Activated naive CD8-positive, alpha-beta T cell treated with anti-CD3 and anti-CD28 coated beads, Interleukin-2, amount 50 U/mL, for 16 hours (primary cell): ENCODE measurements at places on chromosomes 13 and 19.

DNA sequence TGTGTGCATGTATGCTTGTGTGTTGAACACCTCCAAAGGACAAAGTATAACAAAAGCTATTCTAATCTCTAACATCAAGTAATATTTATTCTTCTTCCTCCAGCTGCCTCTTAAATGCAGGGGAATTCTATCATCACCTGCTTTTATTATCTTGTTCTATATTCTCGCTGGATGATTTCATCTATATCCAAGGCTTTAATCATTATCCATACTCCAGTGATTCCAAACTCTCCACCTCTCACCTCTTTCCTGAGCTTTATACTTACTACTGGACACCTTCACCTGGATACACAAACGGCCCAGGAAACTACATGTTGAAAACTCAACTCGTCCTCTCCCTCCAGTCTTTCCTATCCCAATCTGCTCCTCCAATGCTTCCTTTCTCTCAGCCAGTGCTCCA is 418.6 kb downstream of the KLF5 start:
- DNase-seq = no peak

GRCh38 chr13:112448621-112449544 is 72.7 kb downstream of the SPACA7 start:
- no peak for DNase-seq

DNA sequence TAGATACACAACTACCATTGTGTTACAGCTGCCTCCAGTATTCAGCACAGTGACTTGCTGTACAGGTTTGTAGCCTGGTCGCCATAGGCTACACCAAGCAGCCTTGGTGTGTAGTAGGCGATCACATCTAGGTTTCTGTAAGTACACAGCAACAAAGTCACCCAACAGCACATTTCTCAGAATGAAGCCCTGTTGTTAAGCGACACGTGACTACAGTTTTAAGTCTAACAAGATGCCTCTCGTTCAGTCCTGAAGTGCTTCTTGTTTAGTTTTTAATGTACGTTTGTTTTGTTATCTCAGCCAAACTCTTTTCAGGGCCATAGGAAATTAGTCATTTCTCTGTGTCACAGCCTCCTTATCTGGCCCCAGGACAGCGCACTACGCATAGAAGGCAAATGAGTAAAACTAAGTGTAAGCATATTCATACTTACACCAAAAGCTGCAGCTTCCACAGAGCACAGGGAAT is 50.0 kb upstream of the GPR183 start:
- DNase-seq = no peak

DNA sequence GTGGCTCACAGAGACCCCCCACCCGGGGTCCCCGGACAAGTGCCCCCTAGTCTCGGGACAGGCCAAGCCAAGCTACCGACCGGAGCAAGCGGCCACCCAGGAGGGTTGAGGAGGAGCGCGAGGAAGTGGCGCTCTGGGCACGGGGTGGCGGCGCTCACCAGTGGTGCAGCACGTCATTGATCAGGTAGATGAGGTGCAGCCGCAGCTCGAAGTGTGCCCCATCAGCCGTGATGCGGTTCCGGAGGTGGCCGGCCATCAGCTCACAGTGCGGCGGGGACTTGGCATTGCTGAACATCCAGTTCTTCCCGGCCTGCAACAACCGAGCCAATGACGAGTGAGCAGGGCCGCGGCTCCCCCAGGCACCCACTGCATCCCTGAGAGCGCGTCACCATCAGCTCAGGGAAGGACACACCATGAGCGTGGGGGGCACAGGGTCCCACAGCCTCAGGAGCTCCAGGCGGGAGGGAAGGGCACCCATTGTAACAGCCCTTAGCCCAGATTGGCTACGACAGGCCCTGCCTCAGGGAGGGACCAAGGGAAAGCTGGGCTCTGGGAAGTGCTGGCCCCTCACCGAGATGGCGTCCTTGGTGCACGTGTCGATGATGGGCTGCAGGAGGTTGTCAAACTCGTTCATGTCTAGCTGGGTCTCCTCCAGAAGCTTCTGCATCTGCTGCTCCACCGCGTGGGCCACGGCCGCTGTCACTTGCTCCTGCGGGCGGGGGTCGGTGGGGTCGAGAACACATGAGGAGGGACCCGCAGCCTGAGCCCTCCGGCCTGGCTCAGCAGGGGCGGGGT is 9.6 kb downstream of the CHERP start:
- DNase-seq = no peak

GRCh38 chr13:30991184-30991583 is 58.7 kb downstream of the TEX26 start:
- DNase-seq = no peak

- DNase-seq = no peak
Measured at GRCh38 chr19:14053500-14053899, 8.4 kb downstream of the PALM3 start.

- no peak for DNase-seq
Measured at GRCh38 chr19:44889830-44890365, 1.2 kb upstream of the TOMM40 start.

DNA sequence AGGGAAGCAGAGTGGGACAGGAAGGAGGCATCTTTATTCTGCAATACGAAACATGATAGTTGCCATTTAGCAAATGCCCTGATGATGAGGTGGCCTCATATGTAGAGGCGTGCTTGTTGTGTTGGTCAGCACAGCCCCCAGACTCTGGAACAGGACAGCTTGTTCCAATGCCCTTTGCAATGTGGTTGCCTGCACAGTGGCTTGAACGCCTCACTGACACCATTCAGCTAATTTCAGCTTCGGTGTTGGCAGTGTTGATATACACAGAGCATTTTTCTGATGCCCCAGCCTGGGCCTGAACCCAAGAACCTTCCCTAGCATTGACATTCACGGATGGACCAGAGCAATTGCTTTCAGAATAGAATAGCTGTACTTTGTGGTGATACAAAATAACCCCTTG is 133.3 kb downstream of the HS6ST3 start:
- DNase-seq = no peak

- DNase-seq = no peak
Measured at GRCh38 chr19:29886586-29886985, 55.5 kb upstream of the URI1 start.

GRCh38 chr19:39131255-39131755 is 5.7 kb downstream of the PAK4 start:
- no peak for DNase-seq

DNA sequence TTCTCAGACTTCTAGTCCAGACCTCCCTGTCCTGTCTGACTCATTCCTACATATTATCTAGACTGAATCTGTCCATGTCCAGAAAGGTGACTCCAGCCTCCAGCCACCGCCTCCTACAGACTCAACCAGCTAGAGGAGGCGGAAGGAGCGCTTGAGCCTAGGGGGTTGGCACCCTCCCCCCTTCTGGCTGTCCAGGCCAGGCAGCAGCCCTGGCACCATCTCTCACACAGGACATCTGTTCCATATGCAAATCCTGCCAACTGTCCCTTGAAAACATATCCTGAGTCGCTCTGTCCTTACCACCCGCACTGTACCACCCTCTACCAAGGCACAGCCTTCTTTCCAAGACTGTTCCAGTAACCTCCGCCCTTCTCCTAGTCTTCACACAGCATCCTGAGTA is 150.7 kb upstream of the WASF3 start:
- no peak for DNase-seq

DNA sequence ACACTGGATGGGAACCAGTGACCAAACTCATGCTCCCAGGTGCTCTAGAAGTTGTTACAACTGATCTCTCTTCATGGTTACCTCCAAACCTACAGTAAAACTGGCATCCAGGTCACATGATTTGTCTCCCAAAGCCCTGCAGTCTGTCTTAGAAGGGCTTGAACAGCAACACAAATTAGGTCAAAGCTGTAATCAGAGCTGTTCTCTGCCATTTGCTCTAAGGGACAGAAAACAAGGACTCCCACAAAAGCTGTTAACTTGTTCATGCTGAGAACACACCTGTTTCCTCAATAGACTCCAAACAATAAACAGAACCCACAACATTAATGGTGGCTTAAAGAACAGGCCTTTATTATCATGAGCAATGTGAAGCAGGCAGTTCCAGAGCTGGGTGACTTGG is 8.0 kb downstream of the ZNF671 start:
- DNase-seq = no peak

- no peak for DNase-seq
Measured at GRCh38 chr13:50891206-50891605, 18.4 kb upstream of the RNASEH2B start.

DNA sequence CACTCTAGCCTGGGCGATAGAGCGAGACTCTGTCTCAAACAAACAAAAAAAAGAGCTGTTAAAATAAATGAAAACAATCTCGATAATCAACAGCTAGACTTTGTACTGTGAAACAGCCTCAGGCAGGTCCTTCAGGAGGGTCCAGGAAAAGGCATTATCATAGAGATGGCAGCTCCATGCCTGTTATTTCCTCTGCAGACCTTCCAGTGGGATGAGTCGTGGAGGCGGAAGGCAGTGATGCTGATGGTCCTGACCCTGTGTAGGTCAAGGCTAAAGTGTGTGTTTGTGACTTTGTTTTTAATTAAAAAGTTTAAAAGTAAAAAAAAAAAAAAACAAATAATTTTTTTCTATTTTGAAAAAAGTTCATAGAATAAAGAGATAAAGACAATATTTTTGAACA is 117.4 kb downstream of the TNFRSF19 start:
- no peak for DNase-seq

DNA sequence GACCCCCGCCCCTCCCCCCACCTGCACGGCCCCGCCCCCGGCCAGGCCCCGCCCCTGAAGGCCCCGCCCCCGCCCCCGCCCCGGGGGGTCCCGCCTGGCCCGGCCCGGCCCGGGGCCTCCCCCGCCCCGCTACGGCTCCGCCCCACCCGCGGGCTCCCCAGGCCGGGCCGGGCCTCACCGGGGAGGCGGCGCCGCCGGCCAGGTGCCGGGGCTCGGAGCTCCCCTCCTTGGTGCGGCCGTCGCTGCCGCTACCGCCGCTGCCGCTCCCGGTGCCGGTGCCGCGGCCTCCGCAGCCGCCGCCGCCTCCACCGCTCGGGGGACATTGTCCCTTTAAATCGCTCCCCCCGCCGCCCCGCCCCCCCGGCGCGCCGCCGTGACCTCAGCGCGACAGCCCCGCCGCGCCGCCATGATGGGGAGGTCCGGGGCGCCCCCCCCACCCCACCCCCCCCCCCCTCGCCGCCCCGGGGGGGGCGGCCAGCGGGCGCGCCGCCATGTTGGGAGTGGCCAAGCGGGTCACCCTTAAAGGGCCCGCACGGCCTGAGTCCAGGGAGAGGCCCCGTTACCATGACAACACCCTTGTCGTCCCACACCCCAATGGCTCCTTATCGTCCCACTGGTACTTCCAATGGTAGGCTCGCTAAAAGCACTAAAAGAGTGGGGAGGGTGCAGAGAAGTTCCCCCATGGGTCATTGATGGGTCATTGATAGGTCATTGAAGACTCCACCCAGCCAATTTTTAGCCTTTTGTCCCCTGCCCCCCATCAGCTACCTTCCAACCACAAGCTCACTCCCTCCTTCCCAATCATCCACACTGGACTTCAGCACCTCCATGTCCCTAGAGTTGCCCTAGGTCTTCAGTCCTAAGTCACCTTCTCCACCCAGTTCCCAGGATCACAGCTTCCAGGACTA is at the start of gene WIZ:
Gene WIZ (minus strand): TSS at position 337 of the 908 bp plus-strand sequence. CDS start 1,649 bp downstream, outside the sequence.
- peak; percentile 80 for DNase-seq

DNA sequence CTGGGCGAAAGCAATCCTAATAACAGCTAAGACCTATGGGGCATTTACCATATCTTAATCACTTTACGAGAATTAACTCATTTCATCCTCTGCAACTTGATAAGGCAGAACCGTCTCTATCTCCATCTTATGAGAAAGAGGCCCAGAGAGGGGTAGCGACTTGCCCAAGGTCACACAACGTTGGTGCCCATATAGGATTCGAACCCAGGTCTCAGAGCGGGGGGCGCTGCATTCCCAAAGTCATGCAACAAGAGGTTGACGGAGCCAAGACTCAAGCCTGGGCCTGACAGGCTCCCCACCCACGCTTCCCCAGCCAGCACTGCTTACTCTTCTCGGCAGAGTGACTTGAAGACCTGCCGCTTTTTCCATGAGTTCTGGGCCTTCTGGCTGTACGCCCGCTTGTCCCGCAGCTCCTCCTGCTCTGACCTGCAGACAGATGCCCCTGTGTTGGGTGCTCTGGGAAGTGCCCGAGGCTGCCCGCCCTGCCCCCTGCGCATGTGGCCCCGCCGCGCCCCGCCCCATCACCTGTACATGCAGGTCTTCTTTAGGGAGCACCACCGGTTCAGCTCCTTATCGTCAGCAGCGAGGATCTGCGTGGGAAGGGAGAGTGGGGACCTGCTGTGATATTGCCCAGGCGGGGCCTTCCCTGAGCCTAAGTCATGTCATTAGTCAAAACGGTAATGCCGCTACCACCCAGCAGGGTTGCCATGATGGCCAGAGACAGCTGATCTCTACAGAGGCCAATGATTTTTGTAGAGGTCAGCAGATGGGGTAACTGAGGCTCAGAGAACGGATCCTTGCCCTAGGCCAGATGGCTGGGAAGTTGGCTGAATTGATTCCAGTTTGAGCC is 10.8 kb downstream of the KRI1 start:
- no peak for DNase-seq

- no peak for DNase-seq
Measured at GRCh38 chr13:99796175-99796819, 175.3 kb downstream of the ZIC5 start.

DNA sequence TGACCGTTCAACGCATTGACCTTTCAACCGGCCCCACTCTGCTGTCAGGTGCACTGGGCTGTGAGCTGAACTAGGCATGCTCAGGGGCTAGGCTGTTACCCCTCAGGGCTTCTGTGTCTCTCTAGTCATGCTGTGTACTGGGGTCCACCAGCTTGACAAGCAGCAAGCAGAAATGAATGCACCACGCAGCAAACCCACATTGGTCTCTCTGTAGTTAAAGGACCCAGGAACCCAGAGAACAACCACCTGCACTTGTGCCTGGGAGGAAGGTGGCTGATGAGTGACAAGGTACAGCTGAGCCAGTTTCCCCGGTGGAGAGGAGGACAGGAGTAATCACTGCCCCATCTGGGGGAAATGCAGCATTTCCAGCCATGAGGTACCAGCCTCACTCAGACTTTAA is 159.9 kb downstream of the USP12 start:
- DNase-seq = no peak

DNA sequence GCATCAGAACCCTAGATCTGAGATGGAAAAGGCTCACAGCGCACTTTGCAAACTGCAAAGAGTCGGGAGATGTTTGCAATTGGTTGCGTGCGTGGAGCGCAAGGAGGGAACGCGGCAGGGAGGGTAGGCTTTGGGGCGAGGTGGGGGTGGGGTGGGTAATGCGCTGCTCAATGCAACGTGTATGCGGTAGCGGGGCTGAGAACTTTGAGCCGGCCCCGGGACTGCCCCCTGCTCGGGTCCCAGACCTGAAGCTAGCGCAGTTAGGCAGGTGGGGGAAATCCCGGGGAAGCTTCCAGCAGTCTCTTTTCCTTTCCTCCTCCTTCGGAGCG is 971 bp downstream of the FOSB start:
- DNase-seq = no peak

- DNase-seq = no peak
Measured at GRCh38 chr13:25674371-25674770, 302.6 kb downstream of the ATP8A2 start.
